Left kidney (tissue), 8 donors: ENCODE measurements at places on chromosomes 13 and 19.

DNA sequence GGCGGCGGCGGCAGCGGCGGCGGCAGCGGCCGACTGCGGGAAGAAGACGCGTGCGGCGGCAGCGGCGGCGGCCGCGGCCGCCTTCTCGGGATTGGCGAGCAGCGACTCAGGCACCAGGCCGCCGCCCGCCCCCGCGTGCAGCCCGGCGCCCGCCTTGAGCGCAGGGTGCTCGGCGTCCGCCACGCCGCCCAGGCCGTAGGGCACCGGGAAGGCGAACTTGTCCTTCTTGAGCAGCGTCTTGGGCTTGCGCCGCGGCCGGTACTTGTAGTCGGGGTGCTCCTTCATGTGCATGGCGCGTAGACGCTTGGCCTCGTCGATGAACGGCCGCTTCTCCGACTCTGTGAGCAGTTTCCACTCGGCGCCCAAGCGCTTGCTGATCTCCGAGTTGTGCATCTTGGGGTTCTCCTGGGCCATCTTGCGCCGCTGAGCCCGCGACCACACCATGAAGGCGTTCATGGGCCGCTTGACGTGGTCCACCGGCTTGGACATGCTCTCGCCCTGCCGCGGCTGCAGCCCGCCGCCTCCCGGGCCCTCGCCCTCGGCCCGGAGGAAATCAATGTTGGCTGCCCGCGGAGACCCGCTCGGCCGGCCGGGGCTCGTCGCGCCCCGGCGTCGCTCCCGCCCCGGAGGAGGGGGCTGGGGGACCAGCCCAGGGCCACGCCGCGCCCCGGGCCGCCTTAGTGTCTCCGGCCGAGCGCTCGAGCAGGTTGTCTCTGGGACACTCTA is 621 bp downstream of the SOX21 start:
- no peak for DNase-seq

GRCh38 chr13:49453465-49453864 is 9.4 kb downstream of the SETDB2 start:
- DNase-seq = no peak

DNA sequence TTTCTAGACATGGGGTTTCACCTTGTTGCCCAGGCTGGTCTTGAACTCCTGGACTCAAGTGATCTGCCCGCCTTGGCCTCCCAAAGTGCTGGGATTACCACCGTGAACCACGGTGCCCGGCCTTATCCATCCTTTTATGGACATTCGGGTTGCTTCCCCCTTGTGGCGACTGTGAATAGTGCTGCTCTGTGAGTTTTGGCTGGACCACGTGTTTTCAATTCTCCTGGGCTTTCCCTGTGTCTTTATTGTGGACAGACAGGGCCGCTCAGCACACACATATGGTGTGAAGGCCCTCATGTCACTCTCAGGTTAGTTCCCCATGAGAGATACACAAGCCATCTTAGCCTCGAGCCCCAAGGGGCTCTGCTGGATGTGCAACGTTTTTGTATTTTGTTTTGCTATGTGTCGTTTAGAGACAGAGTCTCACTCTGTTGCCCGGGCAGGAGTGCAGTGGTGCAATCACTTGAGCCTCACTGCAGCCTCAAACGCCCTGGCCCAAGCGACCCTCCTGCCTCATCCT is 40.5 kb downstream of the MAU2 start:
- peak; percentile 82 for DNase-seq

GRCh38 chr13:106377341-106377740 is 158.1 kb downstream of the EFNB2 start:
- DNase-seq = no peak

GRCh38 chr13:40120288-40120687 is 464.8 kb downstream of the COG6 start:
- DNase-seq = no peak

DNA sequence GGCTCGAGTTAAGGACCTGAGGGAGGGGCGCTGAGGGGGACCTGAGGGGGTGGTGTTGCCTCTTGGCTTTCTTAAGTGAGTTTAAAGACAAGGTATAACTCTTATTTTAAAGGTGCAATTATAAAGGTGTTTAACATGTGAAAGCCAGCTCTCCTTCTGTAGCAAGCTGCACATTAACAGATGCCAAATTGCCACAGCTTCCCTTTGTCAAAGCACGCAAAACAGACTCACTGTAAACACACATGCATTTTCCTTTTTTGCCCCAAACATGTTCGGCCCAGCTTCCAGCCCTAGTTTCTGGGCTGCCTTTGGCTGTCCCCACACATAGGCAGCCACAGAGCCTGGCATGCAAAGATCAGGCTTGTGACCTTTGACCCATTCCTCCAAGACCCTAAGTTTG is 111.9 kb downstream of the SLC7A1 start:
- DNase-seq = no peak

DNA sequence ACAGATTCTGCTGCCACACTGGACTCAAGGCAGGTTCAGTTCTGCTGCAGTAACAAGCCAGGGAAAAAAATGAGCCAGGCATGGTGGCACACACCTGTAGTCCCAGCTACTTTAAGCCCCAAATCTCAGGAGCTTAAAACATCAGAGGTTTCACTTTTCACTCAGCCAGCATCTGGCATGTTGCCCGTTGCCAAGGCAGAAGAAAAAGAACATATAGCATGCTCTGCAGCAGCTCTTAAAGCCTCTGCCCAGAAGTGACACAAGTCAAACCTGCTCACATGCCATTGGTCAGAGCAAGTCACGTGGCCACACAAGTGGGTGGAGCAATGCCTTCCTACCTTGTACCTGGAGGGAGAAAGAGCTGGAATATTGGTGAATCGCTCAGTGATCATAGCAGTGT is 14.7 kb upstream of the ADGRE5 start:
- DNase-seq = peak; percentile 70

DNA sequence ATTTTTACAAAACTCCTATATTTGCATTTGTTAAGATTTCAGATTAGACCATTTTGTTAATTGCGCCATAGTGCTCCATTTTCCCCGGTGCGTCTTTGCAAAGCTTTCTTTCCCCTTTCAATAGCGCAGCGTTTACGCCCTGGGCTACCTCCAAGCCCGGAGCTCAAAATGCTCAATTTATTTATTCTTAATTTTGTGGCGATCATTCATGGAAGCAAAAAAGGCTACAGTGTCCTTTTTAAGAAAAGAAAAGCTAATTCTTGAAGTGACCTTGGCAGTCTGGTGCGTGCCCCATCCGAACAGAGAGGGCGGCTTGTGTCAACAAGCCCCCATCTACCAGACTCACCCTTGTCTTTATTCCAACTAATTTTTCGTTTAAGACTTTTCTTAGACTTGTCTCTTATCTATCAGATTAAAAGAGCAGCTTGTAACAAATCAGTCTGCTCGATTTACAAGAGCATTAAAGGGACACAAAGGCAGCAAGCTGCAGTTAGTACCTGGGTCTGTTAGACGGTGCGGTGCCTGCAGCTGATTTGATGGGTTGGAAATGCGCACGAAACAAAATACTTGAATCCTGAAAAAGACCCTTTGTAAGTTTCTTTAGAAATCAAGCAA is 30.1 kb downstream of the GSX1 start:
- no peak for DNase-seq

DNA sequence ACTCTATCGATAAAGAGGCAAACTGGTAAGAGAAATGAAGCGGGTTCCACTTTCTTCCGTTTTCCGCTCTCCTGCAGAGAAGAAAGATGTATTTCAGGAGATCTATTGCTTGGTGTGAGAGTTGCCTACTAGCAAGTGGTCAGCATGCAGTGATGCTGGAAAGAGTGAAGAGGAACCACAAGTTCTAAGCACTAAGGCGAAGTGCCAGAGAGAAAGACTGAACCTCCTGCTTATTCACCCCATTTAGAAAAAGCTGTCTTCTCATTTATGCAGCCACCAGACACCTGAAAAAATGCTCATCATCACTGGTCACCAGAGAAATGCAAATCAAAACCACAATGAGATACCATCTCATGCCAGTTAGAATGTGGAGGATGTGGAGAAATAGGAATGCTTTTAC is 78.7 kb upstream of the GPC6 start:
- DNase-seq = no peak

DNA sequence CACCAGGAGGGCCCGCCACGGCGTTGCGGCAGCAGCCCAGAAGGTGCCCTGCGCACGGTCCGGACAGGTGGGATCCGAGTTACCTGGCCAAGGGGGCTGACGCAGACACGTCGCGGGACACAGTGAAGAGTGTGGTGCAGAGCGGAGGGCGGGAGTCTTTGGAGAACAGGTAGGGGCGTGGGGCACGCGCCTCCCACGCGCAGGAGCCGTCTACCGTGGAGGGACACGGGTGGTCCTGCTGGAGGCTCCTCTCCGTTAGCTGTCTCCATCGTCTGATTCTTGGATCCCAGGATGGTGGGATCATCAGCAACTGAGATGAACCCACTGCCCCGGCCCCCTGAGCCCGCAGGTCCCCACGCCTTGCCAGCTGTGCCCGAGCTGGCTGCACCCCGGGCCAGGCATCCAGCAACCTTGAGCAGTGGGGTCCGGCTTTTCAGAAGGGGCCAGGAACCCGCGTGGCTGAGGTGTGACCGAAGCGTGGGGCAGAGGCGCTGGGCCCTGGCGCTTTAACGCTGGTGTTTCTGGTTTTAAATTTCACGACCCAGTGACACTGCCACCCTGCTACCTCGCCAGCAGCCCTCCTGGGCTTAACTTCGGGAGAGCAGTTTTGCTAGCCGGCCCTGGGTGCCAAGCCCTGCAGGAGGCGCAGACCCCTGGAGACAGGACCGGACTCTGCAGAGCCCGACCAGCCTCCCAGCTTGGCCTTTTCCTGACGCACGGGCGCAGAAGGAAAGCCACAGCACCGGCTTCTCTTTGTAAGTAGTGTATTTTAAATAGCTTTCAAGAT is 7.3 kb downstream of the FGF22 start:
- no peak for DNase-seq
